ENCODE measurements at places on chromosomes 1 and 21.

DNA sequence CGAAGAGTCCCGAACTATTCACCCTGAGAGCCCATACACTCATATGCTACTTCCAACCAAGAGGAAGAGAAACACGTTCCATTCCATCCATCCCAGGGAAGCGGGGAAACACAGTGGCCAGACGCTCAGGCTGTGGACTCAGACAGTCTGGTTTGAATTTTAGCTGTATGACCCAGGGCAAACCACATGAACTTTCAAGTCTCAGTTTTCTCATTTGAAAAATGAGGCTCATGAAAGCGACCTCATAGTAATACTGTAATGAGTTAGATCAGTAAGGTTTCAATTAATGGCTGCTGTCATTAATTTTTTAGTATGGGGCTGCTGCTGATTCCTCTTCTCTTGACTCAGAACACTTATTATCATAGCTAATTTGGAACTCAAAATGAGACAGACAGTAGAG lies 1.5 kb downstream of the FCRL4 start:
- DNase-seq = no peak

- DNase-seq = no peak
Observed at GRCh38 chr1:7670334-7671145, 100.6 kb upstream of the VAMP3 start.

DNA sequence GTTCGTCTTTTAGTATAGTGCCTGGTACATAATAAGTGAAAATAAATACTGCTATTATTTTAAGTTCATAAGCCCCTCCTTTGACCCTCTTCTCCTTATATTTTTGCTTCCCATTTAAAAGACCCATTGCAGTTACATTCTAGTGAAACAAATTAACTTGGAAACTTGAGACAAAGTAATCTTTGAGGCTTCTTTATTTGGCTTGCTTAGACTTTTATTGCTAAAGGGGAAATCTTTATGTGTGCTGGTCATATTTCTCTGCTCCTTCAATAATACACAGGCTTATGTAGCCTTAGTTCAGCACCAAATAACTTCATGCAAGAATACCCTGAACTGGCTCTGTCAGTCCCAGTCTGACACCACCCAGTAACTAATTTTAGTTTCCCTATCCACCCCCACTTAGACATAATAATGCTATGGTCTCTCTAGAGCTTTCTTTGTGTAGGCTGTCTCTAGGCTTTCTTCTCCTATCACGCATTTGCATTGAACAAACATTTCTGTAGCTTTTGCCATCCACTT lies 257.8 kb downstream of the OMA1 start:
- no peak for DNase-seq

DNA sequence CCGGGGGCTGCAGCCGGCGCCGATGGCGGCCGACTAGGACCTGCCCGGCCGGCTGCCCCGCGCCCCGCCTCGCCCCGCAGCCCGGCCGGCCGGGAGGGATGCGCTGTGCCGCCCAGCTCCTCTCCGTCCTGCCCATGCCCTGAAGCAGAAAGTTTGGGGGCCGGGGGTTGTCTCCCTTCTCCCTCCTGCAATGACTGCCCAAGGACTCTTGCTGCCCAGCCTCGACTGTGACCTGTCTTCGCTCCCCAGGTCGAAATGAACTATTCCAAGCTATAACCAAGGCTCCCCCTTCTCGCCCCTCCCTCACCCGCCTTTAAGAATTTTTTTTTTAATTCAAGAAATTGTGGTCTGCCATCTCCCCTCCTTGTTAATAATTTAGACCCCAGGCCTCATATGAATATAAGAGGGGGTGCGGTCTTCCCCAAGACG lies 361 bp downstream of the TMCC2 start:
- DNase-seq = no peak

DNA sequence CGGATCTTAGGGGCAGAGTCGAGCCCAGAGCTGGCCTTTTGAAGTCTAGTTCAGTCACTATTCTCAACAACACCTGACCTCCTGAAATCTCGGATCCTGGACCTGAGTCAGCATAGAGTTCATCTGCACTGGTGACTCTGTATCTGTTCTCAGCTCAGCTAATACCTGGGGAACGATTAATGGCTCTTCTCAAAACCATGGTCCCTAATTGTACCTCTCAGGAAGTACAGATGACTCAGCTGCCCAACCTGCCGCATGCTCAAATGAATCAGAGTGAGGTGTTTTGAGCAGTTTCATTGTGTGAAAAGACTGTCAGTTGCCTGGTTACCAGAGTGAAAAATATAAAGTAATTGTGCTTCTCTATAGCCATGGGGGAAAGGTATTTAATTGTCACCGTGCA lies 89.2 kb downstream of the SLC35F3 start:
- DNase-seq = no peak

DNA sequence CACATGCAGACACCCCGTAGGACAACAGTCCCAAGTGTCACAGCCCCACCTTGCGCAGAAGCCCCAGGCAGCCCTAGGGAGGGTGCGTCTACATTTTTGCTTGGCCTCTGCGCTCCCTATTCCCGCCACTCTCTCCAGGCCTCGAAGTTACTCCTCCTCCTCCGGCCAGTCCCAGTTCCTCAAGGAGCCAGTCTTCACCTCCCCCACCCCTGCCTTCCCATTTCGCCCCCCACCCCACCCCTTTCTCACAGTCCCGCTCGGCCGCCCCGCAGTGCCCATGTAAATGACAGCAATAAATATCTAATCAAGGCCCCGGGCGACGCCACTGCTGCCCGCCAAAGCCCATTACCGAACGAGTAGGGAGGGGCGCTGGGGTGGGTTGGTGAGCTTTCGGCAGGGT lies 3.2 kb downstream of the DMBX1 start:
- DNase-seq = no peak

- no peak for DNase-seq
Observed at GRCh38 chr1:2810899-2811532, 9.5 kb upstream of the TTC34 start.

DNA sequence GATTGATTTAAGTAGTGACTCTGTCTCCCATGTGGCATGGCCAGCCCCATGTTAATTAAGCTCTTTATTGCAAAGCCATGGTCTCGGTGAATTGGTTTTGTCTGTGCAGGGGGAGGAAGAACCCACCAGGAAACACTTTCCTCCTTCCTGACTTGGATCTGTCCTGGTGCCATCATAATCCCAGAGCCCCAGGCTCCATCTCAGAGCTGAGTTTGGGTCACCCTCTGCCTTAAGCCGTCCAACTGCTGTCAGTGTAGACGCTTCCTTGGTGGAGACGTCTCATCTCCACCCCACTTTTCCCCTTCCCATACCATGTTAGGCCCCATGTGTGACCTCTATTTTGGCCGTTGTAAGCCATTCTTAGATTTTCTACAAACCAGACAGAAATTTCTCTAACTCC lies 36.0 kb upstream of the COL6A2 start:
- DNase-seq = no peak

DNA sequence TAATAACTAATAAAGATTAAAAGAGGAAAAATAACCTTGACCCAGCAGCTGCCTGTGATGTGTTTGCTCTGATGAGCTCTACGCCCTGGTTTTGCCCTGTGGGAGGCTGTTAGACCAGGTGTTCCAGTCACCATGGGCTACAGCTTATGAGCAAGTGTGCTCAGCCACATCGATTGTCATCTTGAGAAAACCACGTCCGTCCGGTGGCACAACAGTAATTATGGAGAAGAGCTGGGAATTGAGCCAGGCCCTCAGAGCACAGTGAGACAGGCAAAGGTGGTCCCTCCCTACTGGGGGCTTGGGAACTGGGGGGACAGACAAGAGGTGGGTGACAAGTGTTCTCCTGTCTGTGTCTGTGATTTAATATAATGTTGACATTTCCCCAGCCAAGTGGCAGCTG lies 420.5 kb downstream of the MATN1 start:
- no peak for DNase-seq

DNA sequence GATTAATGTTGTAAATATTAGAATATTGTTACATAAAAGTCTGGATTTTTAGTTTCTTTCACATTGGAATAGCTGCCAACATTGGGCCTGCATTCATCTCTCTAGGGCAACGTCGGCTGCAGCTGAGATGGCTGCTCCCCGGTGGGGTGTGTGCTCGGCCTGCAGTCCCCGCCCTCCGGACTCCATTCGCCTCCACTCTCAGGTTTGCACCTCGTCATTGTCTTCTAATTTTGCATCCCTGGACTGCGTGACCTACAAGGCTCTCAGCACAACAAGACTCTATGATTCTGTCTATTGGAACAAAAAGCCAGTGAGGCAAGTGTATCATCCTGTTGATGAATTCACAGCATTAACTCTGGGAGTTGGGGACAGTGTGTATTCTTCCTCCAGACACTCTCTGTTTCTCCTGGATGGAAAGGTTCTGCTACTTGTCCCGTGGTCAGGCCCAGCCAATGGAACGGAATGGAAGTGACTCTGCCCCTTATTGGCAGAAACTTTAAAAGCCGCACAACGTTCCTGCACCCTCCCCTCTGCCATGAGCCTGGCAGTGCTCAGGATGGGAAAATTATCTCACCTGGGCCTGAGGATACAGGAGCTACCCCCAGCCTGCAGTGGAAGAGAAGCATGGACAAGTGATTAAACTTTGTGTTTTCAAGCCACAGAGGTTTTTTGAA lies 105.0 kb upstream of the SAMD11 start:
- no peak for DNase-seq

DNA sequence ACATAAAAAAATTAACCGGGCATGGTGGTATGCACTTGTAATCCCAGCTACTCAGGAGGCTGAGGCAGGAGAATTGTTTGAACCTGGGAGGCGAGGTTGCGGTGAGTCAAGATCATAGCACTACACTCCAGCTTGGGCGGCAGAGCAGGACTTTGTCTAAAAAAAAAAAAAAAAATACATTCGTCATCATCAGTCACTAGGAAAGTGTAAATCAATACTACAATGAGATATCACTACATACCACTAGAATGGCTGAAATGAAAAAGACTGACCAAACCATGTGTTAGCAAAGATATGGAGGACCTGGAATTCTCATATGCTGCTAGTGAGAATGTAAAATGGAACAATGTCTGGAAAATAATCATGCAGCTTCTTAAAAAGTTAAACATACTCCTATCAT lies 9.3 kb downstream of the SPATA45 start:
- no peak for DNase-seq

DNA sequence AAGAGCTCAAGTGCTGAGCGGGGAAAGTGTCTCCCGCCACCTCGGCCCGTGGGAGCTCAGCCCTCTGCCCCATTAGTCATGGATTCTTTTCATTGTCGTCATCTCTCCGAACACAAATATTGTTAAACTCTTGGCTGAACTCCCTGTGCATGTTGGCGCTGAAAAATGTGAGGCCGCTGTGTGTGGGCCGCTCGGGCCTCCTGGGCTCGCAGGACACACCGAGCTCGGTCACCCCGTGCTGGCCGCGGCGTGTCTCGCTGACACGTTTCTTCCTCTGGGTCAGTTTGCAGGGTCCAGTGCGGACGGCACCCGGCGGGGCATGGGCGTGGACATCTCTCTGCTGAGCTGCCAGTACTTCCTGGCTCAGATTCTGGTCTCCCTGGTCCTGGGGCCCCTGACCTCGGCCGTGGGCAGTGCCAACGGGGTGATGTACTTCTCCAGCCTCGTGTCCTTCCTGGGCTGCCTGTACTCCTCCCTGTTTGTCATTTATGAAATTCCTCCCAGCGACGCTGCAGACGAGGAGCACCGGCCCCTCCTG lies 25.6 kb downstream of the SLC45A1 start:
- DNase-seq = no peak

DNA sequence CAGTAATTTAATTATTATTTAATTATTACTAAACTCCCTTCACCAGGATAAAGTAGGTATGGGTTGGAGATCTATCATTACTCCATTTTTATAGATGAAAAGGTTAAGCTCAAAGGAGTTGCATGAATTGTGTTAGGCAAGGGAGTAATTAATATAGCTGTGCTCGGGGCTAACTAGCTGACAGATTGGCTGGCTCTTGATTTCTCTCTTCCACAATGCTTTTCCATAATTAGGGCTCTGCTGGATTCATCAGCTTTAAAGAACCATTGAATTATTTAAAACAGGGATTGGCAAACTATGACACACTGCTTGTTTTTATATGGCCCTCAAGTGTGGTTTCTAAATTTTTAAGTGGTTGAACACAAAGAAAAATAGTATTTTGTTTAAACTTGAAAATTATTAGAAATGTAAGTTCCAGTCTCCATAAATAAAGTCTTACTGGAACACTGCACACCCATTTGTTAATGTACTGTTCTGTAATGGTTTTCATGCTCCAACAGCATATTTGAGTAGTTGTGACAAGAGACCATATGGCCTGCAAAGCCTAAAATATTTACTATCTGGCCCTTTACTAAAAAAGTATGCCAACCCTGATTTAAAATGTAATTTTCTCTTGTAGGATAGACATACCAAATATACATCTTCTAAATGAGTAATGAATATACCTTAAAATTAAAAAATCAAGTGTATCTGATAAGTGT lies 76.4 kb downstream of the GDAP2 start:
- DNase-seq = no peak

GRCh38 chr1:47384083-47384482 lies 32.0 kb upstream of the FOXE3 start:
- DNase-seq = no peak

DNA sequence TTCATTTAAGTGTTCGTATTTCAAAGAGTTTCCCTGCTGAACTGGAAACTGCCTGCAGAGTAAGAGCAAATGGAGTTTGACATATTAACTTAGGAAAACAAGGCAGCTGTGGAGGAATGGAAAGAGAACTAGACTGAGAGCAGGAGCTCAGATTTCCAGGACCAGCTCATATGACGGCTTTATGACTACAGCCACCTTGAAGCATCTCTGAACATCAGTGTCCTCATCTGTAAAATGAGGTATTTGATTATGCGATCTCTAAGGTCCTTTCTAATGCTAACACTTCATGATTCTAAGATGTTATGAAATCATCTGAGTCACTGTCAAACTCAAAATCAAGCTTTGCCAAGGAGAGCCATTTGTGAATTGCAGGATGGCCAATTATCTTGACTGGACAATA lies 112.3 kb downstream of the PRRX1 start:
- no peak for DNase-seq

GRCh38 chr1:214801191-214801590 lies 198.2 kb downstream of the CENPF start:
- DNase-seq = no peak
